ENCODE measurements at places on chromosomes 3 and 15. TPM values are rescaled to one million over a fixed set of nuclear protein-coding genes. Genes with fewer than 3 reads are reported as not detected.

The EHHADH gene
- total RNA-seq, result 8.8 TPM

The P2RY13 gene
- total RNA-seq, result not detected

The OCA2 gene
- not detected for total RNA-seq

- DNase-seq, result peak; percentile 9
Measured at GRCh38 chr15:77695961-77696582, 63.4 kb upstream of the LINGO1 start.

GRCh38 chr3:69675786-69676530, 63.3 kb upstream of the MITF start:
- no peak for DNase-seq

- no peak for DNase-seq
Measured at GRCh38 chr3:193981504-193981903, 154.4 kb upstream of the HES1 start.

GRCh38 chr15:75570126-75570845, 8.8 kb downstream of the PTPN9 start:
- DNase-seq, result no peak

DNA sequence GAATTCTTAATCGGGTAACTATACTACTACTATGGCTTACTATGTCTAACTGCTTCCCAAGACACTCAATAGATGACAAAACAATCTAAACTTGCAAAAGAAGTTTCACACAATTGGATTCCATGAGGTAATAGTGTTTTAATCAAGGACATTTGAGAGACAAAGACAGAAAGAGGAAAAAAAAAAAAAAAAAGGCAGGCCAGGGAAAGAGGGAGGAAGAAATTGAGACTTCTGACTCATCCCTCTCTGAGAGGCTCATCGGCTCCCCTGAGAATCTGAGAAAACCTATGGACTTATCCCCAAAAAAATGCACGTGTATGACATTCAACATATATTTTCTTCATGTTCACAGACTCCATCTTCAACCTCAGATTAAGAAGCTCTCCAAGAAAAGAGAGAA, 61.0 kb downstream of the SCAPER start:
- DNase-seq, result no peak
